ENCODE measurements at places on chromosomes 3 and 15.

DNA sequence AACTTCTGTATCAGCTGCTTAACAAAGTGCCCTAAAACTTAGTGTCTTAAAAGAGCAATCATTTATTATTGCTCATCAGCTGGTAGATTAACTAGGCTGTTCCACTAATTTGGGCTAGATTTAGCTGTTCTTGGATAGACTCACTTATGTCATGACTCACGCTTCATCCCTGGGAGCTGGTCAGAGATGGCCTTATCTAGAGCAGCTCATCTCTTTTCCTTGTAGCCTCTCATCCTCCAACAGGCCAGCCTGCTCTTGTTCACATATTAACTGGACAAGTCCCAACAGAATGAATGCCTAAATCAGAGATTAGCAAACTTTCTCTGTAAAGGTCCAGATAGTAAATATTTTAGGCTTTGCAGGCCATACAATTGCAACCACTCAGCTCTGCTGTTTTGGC lies 66.9 kb upstream of the PLAAT1 start:
- no peak for DNase-seq

DNA sequence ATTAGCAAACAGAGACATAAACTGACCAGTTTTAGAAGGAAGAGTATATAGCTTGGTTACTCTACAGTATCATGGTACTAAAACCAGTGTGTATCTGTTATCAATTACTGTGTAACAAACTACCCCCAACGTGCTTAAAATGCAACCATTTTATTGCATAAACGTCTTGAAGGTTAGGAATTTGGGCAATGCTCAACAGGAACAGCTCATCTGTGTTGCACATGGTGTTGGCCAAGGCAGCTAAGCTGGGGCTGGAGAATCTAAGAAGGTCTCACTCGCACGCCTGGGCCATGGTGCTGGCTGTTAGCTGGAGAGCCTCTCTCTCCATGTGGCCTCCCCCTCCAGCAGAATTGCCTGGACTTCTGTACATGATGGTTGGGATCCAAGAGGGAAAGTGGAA lies 81.2 kb upstream of the THBS1 start:
- no peak for DNase-seq

DNA sequence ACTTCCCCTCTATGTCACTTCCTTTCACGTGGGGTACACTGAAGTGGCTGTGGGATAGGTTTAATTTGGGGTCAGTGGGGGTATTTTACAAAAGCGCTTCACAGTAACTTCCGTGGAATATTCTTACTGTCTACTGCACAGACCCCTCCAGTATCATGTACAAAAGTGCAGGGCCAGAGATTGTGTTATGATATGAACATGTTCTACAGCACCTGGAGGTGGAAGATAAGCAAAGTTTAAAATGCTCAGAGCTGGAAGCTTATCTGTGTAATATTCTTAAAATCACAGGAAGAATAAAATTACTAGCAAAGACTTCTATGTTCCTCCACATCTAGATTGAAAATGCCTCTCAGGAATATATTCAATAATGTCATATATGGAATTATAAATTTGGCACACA lies 84.1 kb upstream of the TRIM42 start:
- DNase-seq, result no peak

GRCh38 chr15:33551860-33552259 lies 241.1 kb downstream of the RYR3 start:
- DNase-seq, result no peak

DNA sequence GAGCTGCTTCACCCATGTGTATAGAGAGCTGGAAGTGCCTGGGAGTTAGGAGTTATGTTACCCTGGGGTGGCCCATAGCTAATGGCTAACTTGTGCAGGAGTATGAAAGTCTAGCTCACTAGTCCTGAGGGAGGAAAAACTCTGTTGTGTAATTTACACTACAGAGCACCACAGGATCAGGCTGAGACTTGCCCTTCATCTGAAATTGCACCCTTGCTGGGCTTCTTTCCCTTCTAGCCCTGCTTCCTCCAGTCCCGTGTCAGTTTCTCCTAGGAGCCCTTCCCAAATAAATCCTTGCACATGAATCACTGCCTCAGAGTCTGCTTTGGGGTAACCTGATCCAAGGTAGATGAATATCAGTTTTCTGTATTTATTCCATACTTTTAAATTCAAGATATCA lies 40.0 kb downstream of the CTXND1 start:
- no peak for DNase-seq

- no peak for DNase-seq
These were observed 603.0 kb upstream of the ROBO2 start for GRCh38 chr3:76436894-76437293.

DNA sequence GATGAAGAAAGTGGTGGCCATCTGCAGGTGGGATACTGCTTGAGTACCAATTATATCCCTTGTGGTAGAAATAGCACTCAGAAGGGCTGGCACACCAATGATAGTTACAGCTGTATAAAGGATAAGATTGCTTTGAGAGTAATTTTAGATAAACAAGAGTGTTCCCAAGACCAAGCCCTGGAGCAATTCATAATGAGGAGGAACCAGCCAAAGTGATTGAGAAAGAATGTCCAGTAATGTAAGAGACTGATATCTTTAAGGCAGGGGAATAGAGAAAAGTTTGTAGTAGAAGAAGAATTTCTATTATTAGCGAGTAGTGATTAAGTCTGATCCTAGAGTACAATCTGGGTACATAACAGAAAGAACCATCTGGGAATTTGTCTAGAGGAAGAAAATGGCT lies 945.1 kb downstream of the OTOL1 start:
- DNase-seq, result no peak

DNA sequence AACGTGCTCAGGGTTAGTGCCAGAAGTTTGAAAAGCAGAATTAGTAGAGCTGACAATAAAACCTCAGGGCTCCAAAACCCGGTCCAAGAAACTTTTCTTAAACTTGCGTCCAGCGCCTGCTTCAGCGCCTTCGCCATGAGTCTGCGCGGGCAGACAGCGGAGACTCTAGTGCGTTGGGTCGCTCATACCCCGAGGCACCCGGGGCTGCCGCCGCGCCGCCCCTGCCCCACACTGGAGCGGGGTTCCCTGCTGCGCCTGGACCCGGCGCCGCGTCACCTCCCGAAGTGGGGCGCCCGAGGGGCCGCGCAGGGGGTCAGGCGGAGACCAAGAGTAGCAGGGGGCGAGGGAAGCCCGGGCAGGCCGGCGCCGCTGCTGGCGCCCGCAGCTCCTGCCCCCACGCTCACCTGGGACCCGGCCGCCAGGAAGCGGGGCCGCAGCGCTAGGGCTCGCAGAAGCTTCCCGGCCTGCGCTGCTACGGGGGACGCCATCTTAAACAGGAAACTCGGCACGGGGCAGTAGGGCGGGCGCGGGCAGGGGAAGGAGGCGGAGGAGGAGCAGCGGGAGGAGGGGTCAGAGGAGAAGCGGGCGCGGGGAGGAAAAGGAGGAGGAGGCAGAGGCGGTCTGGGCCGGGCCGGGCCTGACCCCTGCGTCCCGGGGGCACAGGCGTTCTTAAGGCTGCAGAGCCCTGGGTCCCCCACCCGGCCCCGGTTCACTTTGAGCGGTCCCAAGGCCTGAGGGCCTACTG lies at the start of gene SUCLG2:
Gene SUCLG2, minus strand, starts transcription at position 514 of the 745 bp plus-strand sequence. Its CDS starts 26 bp downstream, at position 488.
- DNase-seq, result peak; percentile 78

GRCh38 chr3:132445817-132446216 lies 28.5 kb downstream of the DNAJC13 start:
- DNase-seq, result no peak

DNA sequence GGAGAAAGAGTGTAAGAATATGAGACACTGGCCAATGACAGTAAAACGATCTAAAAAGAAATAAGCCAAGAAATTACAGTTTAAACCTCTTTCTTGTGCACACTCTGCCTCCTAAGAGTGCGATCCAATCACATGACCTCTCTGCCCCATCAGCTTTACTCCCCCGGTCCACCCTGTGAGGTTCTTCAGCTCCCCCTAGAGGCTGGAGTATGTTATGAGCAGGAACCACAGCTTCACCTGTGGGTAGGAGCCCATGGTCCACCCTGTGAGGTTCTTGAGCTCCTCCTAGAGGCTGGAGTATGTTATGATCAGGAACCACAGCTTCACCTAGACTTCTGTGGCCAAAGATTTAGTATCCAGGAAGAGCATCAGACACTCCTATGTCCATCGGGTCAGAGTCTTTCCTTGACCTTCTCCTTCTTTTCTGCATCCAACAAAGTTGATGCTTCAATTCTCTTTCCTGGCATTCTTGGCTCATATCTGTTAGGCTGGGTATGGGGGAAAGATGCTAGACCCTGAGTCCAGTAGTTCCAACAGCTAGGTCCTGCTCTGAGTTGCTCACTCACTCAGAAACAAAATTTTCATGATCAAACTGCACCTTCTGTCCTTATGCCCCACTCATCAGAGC lies 164.0 kb downstream of the MINAR1 start:
- no peak for DNase-seq

- no peak for DNase-seq
These were observed 3.4 kb downstream of the ABCF3 start for GRCh38 chr3:184189421-184189820.
